Stimulated activated CD8-positive, alpha-beta memory T cell treated with anti-CD3 and anti-CD28 coated beads, Interleukin-7, amount 100 ng/mL, for 4 hours (primary cell): ENCODE measurements at places on chromosomes 4 and X.

GRCh38 chr4:98796991-98797390, 131.9 kb downstream of the EIF4E start:
- DNase-seq: no peak

DNA sequence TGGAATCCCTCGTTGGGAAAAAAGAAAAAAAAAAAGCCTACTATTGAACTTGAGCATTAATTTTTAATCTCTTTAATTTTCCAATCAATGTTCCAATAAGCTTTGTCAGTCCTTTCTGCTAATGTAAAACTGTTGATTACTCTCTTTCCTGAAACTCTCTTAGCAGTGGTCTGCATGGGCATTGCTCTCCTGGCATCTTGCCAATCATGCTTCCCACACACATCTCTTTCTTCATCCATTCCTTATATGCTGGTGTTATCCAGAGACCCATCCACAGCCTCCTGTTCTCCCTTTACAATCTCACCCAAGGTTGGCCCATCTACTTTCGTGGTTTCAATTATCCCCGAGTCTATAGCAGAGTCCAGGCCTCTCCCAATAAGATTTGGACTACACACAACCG, 31.8 kb upstream of the KCNE5 start:
- no peak for DNase-seq

DNA sequence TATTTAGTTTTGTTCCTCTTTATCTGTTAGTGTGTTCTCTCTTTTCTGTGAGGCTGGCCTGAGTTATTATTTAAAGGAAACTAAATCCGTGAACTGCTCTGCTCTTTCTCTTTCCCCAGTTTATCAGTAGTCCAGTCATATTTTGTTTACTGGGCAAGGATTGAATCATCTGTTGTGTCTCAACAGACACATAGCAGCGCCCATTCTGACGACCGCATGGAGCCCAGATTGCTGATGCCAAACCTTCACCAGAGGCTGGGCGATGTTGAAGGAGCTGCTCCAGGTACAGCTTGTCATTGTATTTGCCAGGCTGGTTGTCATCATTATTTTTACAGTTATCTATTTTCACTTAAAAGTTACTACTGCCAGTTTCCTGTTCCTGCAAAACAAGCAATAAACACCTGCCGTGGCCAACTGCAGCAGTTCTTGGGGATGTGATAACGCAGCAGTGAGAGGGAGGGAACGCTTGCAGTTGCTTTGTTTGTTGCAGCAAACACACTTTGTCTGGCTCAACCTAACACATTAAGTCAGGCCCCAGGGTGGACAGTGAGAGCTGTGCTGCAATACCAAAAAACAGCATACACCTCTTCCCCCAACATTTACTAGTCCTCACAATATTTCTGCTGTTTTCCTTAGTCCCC, 10.1 kb downstream of the REELD1 start:
- DNase-seq: no peak

DNA sequence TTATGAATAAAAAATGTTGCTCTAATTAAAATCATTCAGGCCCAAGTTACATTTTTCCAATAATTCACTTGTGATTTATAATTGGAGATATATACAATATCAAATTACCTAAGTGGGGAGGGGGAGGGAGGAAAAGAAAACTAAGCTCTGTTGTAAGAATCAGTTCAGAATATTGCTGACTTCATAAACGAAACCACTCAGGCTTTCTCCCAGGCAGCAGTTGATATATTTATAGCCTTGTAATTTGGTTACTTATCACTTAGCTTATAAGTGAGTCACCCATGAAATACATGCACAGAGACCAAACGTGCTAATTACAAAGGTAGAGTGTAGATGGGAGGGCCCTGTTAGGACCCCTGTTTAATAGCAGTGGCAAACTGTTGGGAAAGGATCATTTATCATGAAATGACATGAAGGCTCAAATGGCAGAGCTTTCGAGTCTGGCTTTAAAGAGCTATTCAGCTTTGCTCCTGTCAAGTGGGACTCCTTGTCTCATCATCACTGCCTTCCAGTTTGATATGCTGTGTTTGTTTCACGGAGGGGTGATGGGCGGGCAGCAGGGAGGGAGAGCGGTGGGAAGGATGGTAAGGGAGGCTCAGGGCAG, 105.6 kb upstream of the PGRMC2 start:
- DNase-seq: no peak

GRCh38 chr4:56861360-56861759, 39.9 kb upstream of the SPINK2 start:
- no peak for DNase-seq

DNA sequence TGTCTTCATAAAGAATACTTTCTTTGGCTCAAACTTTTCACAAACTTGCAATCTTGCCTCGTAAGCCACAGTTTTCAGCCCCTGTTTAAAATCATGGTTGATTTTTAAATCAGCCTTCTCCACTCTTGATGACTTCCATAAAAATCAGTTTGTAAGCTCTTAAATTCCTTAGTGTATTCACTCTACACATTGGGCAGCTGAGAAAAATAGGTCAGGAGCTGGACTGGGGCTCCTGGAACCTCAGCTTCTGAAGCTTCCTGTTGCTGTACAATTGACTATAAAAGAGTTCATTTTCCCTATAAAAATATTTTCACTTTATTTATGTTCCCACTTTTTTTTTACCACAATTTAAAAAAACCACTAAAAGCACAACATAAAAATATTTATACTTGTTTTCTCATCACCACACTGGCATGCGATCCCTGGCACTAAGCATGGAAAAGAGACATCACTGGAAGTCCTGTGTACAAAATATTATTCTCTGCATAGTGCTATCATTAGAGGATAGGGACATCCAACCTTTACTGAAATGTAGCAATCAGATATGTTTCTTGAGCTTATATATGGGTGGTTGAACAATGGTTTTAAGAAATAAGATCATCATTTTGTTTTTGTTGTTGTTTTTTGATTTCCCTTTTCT, 345.7 kb downstream of the FBXO8 start:
- no peak for DNase-seq

GRCh38 chrX:115047715-115048114, 30.3 kb upstream of the IL13RA2 start:
- DNase-seq: no peak

DNA sequence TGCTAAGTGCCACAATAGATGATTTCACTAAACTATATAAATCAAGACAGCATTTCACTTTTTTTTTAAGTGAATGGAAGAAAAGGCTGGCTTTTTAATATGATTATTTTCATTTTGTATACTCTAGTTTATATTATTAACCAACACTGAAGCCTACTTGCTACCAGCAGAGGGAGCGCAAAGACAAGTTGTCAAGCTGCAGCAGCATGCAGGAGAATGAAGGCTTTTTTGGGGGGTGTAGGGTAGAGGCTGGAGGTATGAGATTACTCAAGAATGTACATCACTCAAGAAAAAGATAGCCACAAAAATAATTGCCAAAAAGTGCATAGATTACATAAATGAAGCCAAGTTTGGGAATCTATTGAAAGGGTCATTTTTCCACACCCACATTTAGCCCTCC, 519.5 kb downstream of the FGF13 start:
- DNase-seq: no peak

- DNase-seq: no peak
These were observed 79.5 kb downstream of the CLNK start for GRCh38 chr4:10605031-10605430.

DNA sequence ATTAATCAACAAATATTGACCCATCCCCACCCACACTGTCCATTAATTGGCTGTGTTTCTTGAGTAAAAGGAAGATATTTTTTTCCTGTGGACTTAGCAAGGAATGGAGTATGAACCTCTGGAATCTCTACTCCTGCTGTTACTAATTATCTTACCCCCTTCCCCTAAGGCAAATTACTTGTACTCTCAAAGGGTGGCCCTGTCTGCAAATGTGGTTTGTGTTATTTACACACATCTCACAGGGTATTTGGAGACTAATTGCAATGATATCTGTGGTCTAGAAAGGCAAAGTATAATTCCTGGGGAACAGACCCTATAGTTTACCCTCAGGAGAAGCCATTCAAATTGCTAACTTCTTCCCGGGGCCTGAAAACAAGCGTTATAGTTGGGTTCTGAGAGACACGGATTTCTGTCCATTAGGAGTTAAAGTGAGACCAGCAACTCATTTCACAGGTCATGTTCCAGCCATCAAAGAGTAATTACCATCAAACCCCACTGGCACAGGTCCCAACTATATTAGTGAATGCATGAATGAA, 133.0 kb upstream of the RASGEF1B start:
- DNase-seq: no peak

- no peak for DNase-seq
These were observed 245.4 kb downstream of the NAF1 start for GRCh38 chr4:162921178-162921785.

DNA sequence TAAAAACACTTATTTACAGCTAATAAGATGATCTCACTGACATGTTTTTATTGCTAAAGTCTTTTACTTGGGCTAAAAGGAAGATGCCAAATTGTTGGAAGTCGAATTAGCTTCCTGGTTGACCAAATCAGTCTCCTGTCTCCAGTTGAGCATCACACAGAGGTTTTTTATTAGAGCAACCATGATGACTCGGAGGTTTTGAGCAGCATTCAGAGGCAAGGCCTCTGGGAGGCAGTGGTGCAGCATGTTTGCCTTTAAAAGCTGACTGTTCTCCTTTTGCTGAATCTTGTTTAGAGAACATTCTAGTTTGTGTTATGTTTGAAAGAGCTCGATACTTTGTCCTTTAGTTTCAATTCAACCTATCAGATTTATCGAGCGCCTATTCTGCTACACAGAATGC, 2.1 kb downstream of the UCHL1 start:
- no peak for DNase-seq

DNA sequence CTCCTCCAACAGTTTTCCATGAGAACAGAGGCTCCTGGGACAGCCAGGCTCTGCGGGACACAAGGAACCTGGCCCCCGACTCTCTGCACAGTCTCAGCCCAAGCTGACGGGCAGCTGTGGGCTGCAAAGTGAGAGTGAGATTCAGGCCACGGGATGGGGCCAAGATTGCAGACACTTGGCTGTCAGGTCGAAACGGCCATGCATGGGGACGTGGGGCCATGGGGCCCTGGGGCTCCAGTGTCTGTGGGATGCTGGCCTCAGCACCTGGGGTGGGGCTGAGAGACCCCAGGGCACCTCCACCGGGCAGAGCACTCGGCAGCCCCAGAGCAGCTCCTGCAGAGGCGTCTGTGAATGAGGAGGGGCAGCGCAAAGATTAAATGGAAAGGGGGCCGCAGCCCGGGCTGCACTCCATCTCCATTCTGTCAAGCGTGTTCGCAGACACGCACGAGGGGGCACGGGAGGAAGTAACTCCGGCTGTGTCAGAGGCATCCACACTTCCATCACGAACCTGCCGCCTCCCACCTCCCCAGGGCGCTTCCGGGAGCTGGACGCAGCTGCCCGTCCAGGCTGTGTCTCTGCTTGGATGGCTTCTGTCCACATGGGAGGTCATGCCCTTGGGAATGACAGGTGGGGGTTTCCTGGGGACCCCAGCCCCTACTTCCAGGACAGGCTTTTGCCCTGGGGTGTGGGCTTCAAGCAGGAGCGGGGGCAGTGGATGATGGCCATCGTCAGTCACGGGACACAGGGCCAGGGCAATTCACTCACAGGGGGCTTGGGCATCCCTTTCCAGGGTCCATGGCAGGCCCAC, 82.8 kb upstream of the NKX1-1 start:
- DNase-seq: no peak

DNA sequence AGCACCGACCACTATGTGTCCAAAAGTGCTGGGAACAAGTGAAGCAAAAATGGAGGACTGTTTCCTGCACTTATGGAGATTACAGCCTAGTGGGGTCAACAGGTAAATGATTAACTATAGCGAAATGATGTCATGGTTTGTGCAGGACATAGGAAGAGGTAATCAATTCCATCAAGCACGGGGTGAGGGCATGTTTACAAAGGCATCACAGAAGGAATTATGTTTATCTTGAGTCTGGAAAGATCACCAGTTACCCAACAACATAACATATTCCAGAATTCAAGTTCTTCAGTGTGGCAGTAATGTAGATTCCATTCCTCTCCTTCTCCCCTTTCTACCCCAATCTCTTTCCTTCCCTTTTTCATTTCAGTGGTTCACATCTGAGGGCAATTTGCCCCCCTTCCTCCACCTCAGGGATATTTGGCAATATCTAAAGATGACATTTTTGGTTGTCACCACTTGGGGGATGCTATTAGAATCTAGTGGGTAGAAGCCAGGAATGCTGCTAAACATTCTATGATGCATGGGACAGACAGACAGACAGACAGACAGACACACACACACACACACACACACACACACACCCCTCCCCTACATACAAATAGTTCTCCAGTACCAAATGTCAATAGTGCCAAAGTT, 24.1 kb downstream of the FAM47E start:
- DNase-seq: no peak

- DNase-seq: no peak
These were observed 373.1 kb downstream of the PPARGC1A start for GRCh38 chr4:23516716-23517115.

DNA sequence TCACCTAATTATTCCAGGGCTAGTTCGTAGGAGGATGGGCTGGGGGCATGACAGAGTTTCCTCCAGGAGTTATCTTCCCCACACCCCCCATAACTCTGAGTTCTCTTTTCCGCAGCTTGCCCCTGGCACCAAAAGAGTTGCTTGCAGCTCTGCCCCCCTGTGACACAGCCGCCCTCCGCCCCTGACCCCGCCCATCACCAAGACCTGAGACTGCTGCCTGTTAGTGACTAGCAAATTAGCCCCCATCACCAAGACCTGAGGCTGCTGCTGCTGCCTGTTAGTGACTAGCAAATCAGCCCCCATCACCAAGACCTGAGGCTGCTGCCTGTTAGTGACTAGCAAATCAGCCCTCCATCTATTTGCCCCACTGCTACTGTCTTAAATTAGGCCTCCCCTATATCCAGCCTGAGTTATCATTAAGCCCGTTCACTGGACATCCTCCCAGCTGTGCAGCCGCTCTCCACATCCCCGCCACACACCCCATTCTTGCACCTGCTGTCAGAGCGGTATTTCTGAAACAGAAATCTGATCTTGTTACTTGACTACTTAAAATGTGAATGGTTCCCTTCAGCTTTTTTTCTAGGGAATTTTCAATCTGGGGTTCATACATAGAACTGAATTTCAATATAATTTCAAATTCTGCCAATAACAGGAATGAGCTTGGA, 1.5 kb upstream of the PAPSS1 start:
- DNase-seq: peak; percentile 60

- no peak for DNase-seq
These were observed 32.4 kb downstream of the UBE2D3 start for GRCh38 chr4:102794999-102795398.

DNA sequence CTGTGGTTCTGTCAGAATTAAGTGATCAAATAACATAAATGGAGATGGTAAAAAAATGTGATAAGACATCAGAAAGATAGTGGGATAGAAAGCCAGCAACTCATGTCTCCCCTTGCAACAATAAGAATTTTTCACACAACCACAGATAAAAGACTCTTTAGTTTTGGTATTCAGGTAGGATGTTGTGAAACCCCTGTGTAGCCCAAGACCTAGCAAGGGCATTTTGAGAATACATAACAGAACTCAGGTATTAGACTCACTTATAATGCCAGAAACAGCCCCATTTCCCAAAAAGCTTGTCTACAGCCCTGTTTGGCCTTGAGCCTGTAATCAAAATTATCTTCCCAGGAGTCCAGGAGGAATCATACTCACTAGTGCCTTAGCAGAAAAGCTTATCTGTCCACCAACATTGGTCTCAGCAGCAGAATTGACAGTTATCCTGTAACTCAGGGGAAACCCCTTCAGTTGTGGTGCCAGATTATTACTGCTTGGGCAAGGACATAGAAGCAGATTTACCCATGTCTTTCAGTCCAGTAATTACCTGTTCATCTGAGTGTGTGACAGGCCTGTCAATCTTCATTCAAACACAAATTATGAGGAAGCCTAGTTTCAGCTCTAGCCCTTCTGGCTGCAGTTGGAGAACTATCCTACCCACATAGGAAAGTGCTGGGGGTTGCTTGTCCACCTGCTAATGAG, 41.0 kb upstream of the UGT2B17 start:
- no peak for DNase-seq

GRCh38 chr4:88963817-88964216, 93.2 kb downstream of the FAM13A start:
- no peak for DNase-seq
